Type B pancreatic cell (in vitro differentiated cells): ENCODE measurements at places on chromosomes 5 and 9.

- DNase-seq, result no peak
- no peaks in the 10 kb centered on the region for H3K36me3 ChIP-seq
- peaks cover 18% of the 10 kb centered on the region for H3K4me1 ChIP-seq
- peak overlapping the region; percentile 45 for H3K27ac ChIP-seq
Observed at GRCh38 chr5:154712518-154713437, 42.4 kb upstream of the LARP1 start.

DNA sequence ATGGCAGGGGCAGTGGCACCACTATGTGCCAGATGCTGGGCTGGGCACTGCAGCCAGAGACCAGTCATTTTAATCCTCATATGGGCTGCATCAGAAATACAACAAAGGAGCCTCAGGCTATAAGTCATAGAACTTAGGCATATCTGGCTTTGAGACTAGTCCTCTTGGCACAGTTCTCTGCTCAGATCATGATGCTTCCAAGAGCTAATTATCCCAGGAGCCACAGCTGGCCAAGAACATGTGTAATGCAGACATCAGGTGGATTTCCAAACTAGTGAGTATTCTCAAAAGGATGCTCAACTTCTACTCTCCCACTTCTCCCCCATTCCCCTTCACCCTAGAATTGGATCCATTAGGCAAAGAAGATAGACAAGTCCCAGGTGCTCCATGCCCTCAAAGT lies 562.2 kb upstream of the TRPC7 start:
- no peak overlapping the region for H3K27ac ChIP-seq
- DNase-seq, result no peak
- no peaks in the 10 kb centered on the region for H3K36me3 ChIP-seq
- H3K4me3 ChIP-seq, result no peak overlapping the region

DNA sequence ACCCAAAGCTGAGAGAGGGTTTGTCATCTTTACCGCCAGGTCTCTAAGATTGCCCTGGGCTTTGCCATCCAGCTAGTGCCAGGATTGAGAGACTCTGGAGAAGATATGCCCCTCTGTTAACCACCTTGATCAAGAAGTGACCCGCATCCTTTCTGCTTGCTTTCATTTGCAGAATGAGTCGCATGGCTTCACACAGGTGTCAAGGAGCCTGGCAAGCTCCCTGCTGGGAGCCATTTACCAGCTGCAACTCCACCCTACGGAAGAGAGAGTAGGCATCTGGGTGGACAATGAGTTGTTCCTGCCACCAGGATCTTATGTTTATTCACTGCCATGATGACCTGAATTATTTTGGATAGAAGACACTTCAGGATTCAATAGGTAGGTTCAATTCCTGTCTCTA lies 43.0 kb downstream of the HSD17B3 start:
- no peak for DNase-seq
- H3K4me3 ChIP-seq, result no peak overlapping the region
- H3K27ac ChIP-seq, result no peak overlapping the region

GRCh38 chr5:40137223-40137622 lies 542.5 kb upstream of the PTGER4 start:
- H3K27ac ChIP-seq, result no peak overlapping the region
- H3K4me3 ChIP-seq, result no peak overlapping the region
- H3K4me1 ChIP-seq, result peaks cover 4% of the 10 kb centered on the region
- DNase-seq, result no peak
- H3K36me3 ChIP-seq, result no peaks in the 10 kb centered on the region

DNA sequence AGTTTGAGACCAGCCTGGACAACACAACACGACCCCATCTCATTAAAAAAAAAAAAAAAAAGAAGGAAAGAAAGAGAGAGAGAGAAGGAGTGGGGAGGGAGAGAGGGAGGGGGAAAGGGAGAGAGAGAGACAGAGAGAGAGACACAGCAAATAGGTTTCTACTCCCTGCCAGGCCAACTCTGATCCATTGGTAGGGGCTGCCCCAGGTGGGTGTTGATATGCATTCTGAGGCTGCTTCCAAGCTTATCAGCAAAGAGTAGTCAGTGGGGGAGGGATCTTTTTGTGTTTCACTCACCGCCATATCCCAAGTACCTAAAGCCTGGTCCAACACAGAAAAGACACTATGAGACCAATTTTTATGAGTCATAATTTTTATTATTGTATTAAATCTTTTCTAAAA lies 57.0 kb upstream of the SAP30L start:
- H3K36me3 ChIP-seq, result peaks cover 6% of the 10 kb centered on the region
- no peaks in the 10 kb centered on the region for H3K27me3 ChIP-seq
- H3K4me1 ChIP-seq, result peaks cover 28% of the 10 kb centered on the region
- no peak overlapping the region for H3K4me3 ChIP-seq
- DNase-seq, result no peak
- no peak overlapping the region for H3K27ac ChIP-seq

- peak overlapping the region; percentile 72 for H3K4me3 ChIP-seq
- H3K36me3 ChIP-seq, result no peaks in the 10 kb centered on the region
- H3K27me3 ChIP-seq, result peaks cover 48% of the 10 kb centered on the region
- no peak overlapping the region for H3K27ac ChIP-seq
Observed at GRCh38 chr9:36765468-36766341, 193.0 kb downstream of the MELK start.
